ENCODE measurements at places on chromosomes 5 and 9.

GRCh38 chr5:174392892-174393291 lies 331.5 kb upstream of the MSX2 start:
- no peak for DNase-seq

- no peak for DNase-seq
These were observed 643 bp downstream of the PLEKHG4B start for GRCh38 chr5:92401-93220.

DNA sequence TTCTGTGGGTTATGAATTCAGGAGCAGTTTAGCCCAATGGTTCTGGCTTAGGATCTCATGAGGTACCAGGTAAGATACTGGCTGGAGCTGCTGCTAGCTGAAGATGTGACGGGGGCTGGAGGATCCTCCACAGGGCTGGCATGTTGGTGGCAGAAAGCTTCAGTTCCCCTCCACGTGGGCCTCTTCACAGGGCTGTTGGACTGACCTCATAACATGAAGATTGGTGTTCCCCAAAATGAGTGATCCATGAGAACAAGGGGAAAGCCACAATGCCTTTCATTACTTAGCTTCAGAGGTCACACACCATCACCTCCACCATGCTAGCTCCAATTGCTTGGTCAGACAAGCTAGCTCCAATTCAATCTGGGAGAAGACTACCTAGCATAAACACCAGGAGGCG lies 8.5 kb upstream of the S100Z start:
- no peak for DNase-seq

DNA sequence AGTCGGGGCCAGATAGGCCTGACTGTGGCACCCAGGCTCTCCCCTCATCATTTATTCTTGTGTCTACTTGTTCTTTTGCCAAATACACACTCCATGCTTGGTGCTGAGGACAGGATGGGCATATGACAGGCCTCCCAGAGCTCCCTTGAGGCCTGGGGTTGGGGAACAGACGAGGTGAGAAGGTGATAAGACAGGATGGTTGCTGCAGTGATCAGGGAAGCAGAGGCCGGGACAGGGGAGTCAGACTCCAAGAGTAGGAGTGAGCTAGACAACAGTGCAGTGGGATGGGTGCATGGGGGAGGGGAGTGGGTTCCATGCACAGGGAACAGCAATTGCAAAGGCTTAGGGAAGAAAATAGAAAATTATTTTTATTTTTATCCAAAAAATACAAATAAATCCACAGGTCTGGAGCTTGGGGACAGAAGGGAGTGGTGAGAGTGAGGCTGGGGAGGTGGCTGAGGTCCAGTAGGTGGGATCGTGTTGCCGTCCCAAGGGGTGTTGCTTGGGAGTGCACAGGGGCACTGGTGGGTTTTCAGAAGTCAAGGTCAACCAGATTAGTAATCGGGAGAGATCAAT lies 3.4 kb upstream of the AMBP start:
- no peak for DNase-seq

DNA sequence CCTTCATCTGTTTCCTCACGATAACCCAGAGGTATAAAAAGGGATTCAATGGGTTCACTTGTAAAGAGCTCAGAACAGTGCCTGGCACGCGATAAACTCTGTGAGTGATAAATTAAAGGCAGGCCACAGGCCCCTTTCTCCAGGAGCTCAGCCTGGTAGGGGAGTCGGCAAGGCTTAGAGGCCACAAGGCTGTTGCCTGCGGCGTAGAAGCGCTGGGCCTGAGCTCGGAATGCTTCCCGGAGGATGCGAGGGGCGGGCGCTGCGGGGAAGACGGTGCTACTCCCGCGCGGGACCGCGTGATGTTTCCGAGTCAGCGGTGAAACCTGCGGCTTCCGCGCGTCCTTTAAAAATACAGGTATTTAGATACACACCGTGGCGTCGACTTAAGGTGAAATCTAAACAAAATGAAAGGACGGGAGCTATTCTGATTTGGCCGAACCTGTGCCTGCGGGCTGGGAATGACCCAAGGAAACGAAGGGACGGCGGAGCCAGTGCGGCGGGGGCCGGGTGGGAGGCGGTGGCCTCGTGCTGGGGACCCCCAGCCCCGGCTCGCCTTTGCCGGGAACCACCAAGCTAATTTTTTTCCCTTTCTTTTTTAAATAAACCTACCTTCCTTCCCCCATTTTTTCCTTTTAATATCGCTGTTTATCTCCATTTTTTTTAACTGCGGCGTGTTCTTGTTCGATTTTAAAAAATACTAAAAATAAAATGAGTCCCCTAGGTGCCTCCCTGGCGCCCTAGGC lies 6.2 kb downstream of the NKX2-5 start:
- no peak for DNase-seq

- DNase-seq = no peak
These were observed 134.4 kb downstream of the ZNF608 start for GRCh38 chr5:124612023-124612422.

DNA sequence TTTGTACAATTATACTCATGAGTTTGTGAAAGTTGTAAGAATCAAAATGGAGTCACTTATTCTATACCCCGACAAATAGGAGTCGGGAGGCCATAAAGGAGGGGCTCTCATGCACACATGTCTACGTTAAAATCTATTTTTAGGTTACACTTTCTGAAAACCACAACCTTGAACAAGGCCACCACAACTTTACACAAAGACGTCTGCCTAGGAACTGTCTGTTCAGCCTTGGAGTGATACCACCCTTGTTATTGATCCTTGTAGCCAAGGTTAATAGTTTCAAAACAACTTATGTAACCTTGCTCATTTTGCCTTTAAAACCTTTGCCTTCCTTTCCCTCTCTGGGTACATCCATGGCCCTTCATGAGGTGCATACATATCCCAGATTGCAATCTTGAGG lies 4.1 kb upstream of the NDFIP1 start:
- no peak for DNase-seq

DNA sequence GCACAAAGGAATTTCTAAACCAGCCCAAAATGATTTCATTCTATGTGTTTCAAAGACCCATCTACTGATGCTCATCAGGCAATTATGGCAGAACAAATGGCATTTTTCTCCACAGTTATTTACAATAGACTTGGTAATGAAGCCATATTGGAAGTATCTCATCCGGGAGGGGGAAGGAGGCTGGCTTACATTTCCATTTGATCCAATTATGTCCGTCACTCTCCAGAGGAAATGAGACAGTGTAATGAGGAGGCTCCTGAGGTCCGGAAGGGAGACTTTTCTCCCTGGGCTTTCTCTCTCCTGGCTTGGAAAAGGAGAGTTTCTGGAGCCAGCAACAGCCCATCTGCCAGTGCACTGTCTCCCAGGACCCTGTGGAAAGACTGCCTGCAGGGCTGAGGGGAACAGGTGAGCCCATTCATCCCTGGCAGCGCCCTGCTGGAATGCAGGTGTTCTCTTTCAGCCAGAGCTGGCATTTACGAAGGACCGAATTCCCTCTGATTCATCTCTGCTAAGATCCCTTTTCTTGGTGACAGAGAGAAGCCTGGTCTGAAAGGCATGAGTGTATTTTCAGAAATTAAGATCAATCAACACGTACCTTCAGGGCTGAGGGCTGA lies 54.9 kb upstream of the SAP30L start:
- DNase-seq = no peak

Data from frontal cortex (tissue), 4 donors.